Left lung (tissue), 14 donors: ENCODE measurements at places on chromosomes 5 and 9. TPM values are rescaled to one million over a fixed set of nuclear protein-coding genes. Genes with fewer than 3 reads are reported as not detected.

- no peak overlapping the region for H3K4me3 ChIP-seq
- no peaks in the 10 kb centered on the region for H3K4me1 ChIP-seq
- no peaks in the 10 kb centered on the region for H3K36me3 ChIP-seq
- no peak for DNase-seq
- no peaks in the 10 kb centered on the region for H3K27me3 ChIP-seq
Measured at GRCh38 chr5:94180761-94181160, 437.6 kb downstream of the KIAA0825 start.

Gene FAM221B
- not detected for total RNA-seq

Gene LIFR
- 76.2 TPM for total RNA-seq

- H3K27me3 ChIP-seq: no peaks in the 10 kb centered on the region
- H3K27ac ChIP-seq: no peak overlapping the region
- H3K4me1 ChIP-seq: peaks cover 4% of the 10 kb centered on the region
- no peak overlapping the region for H3K4me3 ChIP-seq
- H3K36me3 ChIP-seq: no peaks in the 10 kb centered on the region
Measured at GRCh38 chr9:89430995-89431394, 66.9 kb downstream of the SEMA4D start.
